ENCODE measurements at places on chromosomes 1 and 21.

DNA sequence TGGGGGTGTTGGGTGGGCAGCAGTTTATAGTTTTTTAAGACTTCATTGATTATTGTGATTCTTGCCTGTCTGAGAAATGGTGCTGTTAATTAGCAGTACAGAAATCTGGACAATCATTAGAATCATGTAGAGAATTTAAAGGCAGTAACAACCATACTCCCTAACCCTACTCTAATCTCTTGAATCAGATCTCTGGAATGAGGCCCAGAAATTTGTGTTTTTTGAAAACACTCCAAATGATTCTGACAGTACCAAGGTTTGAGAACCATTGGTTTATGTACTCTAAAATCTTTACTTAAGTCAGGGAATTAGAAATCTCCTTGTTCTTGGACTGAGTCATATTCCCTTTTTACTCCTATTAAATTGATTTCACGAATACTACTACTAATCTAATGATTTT, 24.0 kb downstream of the FNBP1L start:
- no peak for DNase-seq

DNA sequence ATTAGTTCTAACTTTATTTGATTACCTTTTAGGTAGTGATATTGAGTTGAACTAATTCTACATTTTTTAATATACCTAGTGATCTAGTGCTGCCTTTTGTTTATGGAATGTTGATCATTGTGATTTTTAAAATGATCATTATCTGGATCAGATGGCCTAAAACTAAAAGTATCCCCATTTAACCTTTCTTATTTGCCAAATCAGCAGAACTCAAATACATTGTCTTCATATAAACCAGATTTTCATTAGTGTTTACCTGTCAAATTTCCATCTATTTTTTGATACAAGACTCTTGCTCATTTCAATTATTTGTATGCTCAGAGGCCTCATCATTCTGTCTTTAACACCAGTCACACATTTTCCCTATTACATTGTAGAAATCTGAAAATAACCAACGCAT, 441.2 kb downstream of the PTPRC start:
- no peak for DNase-seq

DNA sequence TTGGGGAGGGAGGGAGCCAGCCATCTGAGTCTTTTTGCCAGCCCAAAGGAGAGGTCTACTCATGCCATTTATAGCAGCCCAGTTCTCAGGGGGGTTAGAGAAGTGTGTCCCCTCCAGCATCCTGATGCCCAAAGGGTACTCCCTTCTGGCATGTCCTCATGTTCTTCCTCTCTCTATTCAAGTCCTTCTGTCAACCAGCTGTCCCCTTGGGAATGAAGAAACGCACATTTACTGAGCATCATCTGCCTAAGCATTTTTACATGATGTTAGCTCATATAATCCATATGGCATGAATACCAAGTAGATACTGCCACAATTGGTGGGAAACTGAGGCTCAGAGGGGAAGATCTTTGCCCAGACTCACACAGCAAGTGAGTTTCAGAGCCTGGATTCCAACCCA, 14.8 kb upstream of the TACSTD2 start:
- no peak for DNase-seq

GRCh38 chr1:217188280-217189237, 442.3 kb downstream of the GPATCH2 start:
- DNase-seq, result no peak

GRCh38 chr21:22363504-22363903, 1365.3 kb downstream of the NCAM2 start:
- DNase-seq, result no peak

GRCh38 chr1:172492421-172492820, 40.5 kb upstream of the SUCO start:
- DNase-seq, result no peak

DNA sequence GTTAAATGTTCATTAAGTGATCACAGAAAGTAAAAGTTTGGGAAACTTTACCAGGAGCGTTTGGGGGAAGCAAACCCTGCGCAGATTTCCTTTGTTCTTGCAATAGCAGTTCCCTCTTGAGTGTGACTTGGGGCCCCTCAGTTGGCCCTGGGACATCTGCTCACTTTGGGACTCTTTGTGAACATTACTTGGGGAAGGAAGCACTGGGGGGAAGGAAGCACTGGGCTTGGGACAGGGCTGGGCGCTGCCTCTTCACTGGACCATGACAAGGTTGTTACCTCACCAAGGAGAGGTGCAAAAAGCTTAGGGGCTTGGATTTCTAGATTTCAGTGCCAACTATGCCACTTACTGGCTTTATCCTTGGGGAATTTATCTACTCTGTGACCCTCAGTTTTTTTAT, 63.5 kb downstream of the ETS2 start:
- no peak for DNase-seq

DNA sequence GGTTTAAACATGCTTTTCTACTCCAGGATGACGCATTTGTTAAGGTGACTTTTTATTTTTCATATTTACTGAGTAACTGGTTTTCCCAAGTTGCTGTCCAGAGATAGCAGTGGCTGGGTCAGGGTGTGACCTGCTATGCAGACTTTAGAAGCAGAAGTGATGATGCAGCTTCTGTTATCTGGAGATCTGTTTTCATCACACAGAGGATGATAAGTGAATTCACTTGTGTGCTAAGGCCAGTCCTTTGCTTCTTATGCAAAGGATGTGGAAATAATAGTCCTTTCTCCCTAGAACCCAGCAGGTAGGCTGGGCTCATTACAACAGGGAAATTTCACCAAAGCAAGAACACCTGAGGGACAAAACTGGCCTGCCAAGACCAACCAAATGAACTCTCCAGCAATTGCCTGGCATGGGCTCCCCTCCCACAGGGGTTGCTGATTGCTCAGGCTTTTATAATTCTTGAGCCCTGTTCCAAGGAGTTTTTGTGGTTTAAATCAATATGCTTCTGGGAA, 97.8 kb upstream of the LPGAT1 start:
- DNase-seq, result no peak

GRCh38 chr1:105386489-105386888, 1636.8 kb downstream of the AMY1C start:
- DNase-seq, result no peak

- DNase-seq, result peak; percentile 40
Measured at GRCh38 chr1:7785108-7785507, 1.0 kb downstream of the PER3 start.

DNA sequence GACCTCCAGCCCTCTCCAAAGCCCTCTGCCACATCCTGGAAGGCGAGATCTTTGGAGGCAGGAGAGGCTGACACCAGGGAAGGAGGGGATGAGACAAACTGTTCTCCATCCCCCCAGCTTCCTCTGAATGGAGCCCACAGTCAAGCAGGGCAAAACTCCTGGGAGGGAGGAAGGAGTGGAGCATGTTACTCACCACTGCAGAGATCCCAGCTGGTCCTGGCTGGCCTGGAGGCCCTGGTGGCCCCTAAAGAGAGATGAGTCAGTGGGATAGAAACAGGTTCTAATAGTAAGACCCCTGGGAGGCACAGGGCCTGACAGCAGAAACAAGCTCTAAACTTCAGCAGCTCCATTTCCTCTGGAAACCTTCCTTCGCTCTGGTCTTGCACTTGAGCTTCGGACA, 14.0 kb upstream of the PEF1 start:
- DNase-seq, result no peak

- no peak for DNase-seq
Measured at GRCh38 chr1:231499148-231499763, 29.2 kb upstream of the TSNAX start.

- DNase-seq, result no peak
Measured at GRCh38 chr1:180948641-180949615, 36.2 kb downstream of the KIAA1614 start.

GRCh38 chr1:236009857-236010256, 55.0 kb downstream of the NID1 start:
- DNase-seq, result no peak

DNA sequence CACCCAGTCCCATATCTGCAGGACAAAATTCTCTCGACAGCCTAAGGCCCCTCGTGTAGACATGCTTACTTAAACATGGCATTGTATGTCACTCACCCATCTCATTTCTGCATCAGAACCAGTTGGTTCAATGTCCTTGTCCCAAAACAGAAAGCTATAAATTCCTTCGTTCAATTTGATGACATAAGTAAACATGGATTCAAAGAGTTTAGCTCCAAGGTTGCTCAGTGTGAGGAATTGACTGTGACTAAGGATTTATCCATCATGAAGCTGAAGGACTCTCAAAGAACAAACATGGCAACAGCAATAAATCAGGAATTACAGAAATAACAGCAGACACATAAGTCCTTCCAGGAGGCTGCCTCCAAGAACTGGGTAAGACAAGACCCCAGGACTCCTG, 237.2 kb downstream of the TOMM20 start:
- no peak for DNase-seq

GRCh38 chr1:53811414-53811851, 26.7 kb downstream of the NDC1 start:
- DNase-seq, result no peak

DNA sequence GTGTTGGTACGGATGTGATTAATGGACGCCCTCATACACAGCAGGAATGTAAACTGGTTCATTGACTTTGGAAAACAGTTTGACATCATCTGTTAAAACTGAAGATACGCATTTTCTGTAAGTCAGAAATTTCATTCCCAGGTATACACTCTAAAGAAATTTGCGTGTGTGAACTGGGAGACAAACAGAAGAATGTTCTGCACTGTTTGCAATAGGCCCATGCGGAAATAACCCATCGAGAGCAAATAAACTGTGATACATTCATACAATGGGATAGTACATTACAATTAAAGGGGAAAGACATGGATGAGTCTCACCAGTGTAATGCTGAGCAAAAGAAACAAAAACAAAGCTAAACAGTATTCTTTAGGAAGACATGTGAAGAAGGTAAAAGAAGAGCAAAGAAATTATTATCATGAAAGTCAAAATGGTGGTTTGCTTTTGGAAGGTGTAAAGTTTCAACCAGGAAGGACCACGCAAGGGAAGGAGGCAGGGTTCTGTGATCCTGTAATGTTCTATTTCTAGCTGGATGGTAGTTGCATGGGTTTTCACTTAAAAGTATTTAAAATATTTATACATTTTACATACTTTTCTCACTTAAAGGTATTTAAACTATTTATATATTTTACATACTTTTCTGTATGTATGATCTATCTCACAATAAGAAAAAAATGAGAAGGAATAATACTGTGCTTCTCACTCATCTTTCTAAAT, 30.3 kb downstream of the INTS7 start:
- no peak for DNase-seq

DNA sequence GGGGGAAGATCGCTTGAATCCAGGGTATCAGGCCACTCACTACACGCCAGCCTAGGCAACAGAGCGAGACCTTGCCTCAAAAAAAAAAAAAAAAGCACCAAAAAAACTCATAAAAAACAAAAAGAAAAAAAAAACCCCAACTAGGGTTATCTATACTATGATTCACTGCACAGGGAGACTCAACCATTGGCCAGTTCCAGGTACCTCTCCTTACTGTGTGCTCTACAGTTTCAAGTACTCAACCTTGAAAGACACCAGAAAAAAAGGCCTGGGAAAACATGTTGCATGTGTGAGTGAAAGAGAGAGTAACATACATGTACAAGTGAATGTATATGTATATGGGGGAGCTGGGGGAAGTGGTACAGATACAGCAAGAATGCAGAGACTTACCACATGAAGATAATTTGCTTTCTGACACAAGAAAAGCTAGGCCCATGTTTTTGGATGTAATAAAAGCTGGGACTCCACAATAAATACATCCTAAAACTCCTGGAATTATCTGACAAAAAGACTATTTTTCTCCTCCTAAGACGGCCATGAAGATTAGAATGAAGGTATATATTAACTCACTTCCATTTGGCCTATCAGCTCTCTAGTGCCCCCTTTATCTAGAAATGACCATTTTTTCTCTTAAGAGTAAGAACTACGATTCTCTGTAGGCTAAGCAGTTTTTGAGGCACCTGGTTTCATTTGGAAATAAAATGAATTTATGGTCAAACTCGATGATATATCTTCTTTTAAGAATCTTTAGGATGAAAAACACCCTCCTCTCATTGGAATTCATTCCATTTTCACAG, 52.2 kb downstream of the SLC27A3 start:
- no peak for DNase-seq

- DNase-seq, result peak; percentile 49
Measured at GRCh38 chr21:14306126-14306907, 76.6 kb downstream of the HSPA13 start.

DNA sequence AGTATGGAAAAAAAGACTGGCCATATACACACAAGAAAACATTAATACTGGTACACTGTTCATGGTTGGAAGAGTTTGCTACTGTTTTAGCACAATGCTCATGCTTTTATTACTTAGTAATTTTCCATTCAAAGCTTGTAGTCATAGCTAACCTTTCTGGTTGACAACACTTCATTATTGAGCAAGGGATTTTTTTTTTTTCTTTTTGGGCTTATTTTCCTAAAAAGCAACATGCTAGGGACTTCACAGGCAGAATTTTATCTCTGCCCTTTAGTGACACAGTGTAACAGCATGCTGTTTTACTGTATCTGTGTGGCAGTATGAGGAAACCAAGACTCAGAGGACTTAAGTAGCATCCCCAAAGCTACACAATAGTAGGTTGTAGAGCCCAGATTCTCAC, 58.5 kb downstream of the FGGY start:
- no peak for DNase-seq

GRCh38 chr1:31936981-31937299, 1.2 kb downstream of the PTP4A2 start:
- no peak for DNase-seq

DNA sequence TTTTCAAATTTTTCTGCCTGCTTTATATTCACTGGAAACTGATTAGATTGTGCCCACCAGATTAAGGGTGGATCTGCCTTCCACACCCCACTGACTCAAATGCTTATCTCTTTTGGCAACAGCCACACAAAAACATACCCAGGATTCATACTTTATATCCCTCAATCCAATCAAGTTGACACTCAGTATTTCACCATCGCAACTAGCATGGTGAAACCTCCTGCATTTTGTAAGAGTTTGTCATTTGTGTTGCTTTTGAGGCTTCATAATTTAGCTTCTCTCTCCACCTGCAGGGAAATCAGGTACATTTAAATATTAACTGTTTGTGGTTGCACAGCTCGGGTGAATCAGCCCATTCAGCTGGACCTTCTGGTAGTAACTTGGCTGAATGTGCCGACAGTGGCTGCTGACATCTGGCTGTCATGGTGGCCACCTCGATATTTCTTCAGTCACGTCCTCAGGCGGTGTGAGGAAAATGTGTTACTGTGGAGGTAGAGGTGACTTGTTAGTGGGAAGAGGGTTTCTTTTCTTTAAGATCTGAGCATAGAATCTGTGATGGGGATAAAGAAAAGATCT, 224.0 kb downstream of the PTBP2 start:
- DNase-seq, result no peak

- peak; percentile 46 for DNase-seq
Measured at GRCh38 chr1:175094626-175095025, 27.0 kb downstream of the TNN start.

Measured in Karpas-422 (cell line).